ENCODE measurements at places on chromosomes 1 and 21. TPM values are rescaled to one million over a fixed set of nuclear protein-coding genes. Genes with fewer than 3 reads are reported as not detected.

HCRTR1 gene
- total RNA-seq = 0.65 TPM

FCER1G gene
- total RNA-seq = not detected

ELOVL1 gene
- 67.8 TPM for total RNA-seq

PGLYRP3 gene
- 0.16 TPM for total RNA-seq

SH3BGR gene
- total RNA-seq = 0.44 TPM

FYB2 gene
- not detected for total RNA-seq

ZNF124 gene
- total RNA-seq = 47.3 TPM

RGSL1 gene
- total RNA-seq = not detected

F13B gene
- not detected for total RNA-seq

ARHGEF16 gene
- total RNA-seq = 0.94 TPM

TNFRSF8 gene
- total RNA-seq = 0.13 TPM

C1orf87 gene
- not detected for total RNA-seq

CCDC185 gene
- total RNA-seq = not detected

SPRR2G gene
- not detected for total RNA-seq

MYOC gene
- not detected for total RNA-seq

C4BPB gene
- total RNA-seq = not detected

FAAH gene
- 1.2 TPM for total RNA-seq

CENPS gene
- total RNA-seq = 7.9 TPM

All from bladder microvascular endothelial cell (primary cell).